ENCODE measurements at places on chromosomes 16 and 17. TPM values are rescaled to one million over a fixed set of nuclear protein-coding genes. Genes with fewer than 3 reads are reported as not detected.

TMEM238L gene
- not detected for total RNA-seq

PLA2G10 gene
- 0.33 TPM for total RNA-seq

KRT25 gene
- not detected for total RNA-seq

MARVELD3 gene
- 0.27 TPM for total RNA-seq

TMC5 gene
- 6.8 TPM for total RNA-seq

UBTF gene
- 89.3 TPM for total RNA-seq

All from A549 treated with AZD2906 at 1 μM for 4 hours (cell line).